Thymus (tissue), 14 donors: ENCODE measurements at places on chromosomes 7 and 10.

GRCh38 chr10:100628061-100628460 is 92.3 kb downstream of the HIF1AN start:
- no peaks in the 10 kb centered on the region for H3K4me1 ChIP-seq
- H3K36me3 ChIP-seq = no peaks in the 10 kb centered on the region
- no peak overlapping the region for H3K27ac ChIP-seq
- DNase-seq = no peak
- H3K27me3 ChIP-seq = peaks cover 19% of the 10 kb centered on the region
- no peak overlapping the region for H3K4me3 ChIP-seq

GRCh38 chr7:151853896-151854719 is 22.8 kb downstream of the PRKAG2 start:
- H3K4me1 ChIP-seq = peaks cover 6% of the 10 kb centered on the region
- no peak for DNase-seq
- H3K27ac ChIP-seq = no peak overlapping the region
- no peak overlapping the region for H3K4me3 ChIP-seq
- H3K36me3 ChIP-seq = no peaks in the 10 kb centered on the region

GRCh38 chr10:110843031-110843430 is 28.7 kb upstream of the PDCD4 start:
- no peaks in the 10 kb centered on the region for H3K36me3 ChIP-seq
- H3K27ac ChIP-seq = no peak overlapping the region
- DNase-seq = no peak

DNA sequence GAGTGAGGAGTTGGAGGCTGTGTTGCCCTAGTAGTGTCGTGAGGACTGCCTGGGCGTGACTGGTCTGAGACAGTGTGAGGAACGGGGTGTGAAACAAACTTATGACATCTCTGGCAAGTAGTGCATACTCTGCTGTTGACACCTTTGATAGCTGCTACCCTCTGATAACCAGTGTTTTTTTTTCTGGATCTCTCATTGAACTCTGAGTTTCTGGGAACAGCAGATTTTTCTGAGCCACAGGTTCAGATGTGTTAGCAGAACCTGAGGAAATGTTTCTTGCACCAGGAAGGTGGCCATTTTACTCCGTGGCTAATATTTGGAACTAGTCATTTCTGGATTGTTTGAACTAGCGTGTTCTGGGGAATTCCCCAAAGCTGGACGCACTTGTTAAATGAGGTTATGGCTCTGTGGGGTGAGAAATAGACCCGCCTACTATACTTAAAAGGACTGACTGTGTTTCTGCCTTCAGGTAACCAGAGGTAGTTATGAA is 52.9 kb downstream of the AUTS2 start:
- no peak overlapping the region for H3K27ac ChIP-seq
- H3K4me3 ChIP-seq = no peak overlapping the region
- H3K36me3 ChIP-seq = no peaks in the 10 kb centered on the region
- no peaks in the 10 kb centered on the region for H3K27me3 ChIP-seq
- DNase-seq = no peak

GRCh38 chr7:8391353-8392062 is 41.9 kb upstream of the NXPH1 start:
- H3K4me1 ChIP-seq = no peaks in the 10 kb centered on the region
- H3K27ac ChIP-seq = no peak overlapping the region
- no peak overlapping the region for H3K4me3 ChIP-seq
- no peaks in the 10 kb centered on the region for H3K27me3 ChIP-seq
- DNase-seq = no peak
- no peaks in the 10 kb centered on the region for H3K36me3 ChIP-seq

DNA sequence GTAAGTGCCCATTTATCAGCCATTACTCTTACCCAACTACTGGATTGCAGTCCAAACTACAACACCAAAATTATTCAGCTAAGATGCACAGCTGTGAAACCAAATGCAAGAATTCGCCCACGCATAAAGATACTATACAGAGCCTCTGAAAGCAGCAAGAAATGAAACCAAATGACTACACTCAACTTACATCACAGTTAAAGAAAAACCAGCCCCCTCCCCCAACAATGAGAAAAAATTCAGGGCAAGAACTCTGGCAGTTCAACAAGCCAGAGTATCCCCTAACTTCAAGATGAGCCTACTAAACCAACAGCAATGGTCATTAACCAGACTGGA is 209.1 kb upstream of the VWC2 start:
- DNase-seq = no peak
- H3K27ac ChIP-seq = no peak overlapping the region
- H3K27me3 ChIP-seq = no peaks in the 10 kb centered on the region
- no peaks in the 10 kb centered on the region for H3K4me1 ChIP-seq

GRCh38 chr7:51366172-51366728 is 49.6 kb upstream of the COBL start:
- no peaks in the 10 kb centered on the region for H3K4me1 ChIP-seq
- no peaks in the 10 kb centered on the region for H3K27me3 ChIP-seq
- H3K36me3 ChIP-seq = no peaks in the 10 kb centered on the region
- H3K27ac ChIP-seq = no peak overlapping the region

DNA sequence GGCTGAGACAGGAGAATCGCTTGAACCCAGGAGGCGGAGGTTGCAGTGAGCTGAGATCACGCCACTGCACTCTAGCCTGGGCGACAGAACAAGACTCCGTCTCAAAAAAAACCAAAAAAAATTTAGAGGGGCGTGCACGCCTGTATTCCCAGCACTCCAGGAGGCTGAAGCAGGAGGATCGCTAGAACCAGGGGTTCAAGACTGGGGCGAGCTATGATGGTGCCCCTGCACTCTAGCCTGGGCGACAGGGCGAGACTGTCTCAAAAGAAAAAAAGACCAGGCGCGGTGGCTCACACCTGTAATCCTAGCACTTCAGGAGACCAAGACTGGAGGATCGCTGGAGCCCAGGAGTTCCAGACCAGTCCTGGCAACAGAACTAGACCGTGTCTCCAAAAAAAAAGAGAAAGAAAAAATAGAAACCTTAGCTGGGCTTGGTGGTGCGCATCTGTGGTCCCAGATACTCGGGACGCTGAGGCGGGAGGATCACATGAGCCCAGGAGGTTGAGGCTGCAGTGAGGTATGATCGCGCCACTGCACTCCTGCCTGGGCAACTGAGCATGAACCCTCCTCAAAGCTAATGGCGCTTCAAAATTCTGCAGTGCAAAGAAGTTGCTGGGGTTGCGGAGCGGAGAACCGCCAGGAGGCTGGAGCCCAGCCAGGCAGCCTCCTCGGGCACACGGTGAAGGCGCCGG is 382 bp upstream of the MBLAC1 start:
- peaks cover 39% of the 10 kb centered on the region for H3K4me1 ChIP-seq
- no peak for DNase-seq
- H3K27ac ChIP-seq = peak overlapping the region; percentile 100

DNA sequence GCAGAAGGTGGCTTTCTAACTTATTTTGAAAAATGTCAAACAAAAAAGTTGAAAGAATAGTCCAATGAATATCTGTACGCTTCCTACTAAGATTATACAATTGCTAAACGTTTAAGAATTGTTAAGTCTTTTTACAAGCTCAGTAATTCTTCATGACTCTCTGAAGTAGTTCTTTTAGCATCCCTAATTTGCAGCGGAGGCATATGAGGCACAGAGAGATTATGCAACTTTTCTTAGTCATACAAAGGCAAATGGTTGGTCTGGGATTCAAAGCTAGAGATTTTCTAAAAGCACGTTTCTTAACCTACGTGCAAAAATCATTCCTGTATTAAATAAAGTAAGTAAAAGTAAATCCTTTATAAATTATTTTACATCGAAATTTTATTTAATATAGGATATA is 254.2 kb downstream of the MAGI2 start:
- H3K27ac ChIP-seq = no peak overlapping the region
- H3K27me3 ChIP-seq = no peaks in the 10 kb centered on the region
- no peak overlapping the region for H3K4me3 ChIP-seq
- H3K36me3 ChIP-seq = no peaks in the 10 kb centered on the region

DNA sequence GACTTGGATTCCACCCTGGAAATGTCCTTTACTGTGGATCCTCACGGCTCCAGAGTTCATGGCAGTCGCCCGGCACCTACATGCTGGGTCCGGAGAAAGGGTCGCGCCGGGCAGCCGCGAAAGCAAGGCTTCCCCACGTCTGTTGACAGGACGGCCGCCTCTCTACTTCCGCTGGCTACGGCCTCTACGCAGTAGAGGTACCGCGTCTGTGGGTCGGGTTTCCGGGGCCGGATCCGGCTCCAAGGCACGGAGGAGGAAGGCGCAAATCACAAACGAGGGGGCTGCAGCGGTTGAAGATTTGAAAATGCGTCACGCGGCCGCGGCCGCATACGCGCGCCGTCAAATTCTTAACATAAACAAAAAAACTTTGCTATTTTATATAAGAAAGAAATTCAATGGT is 649.6 kb downstream of the REEP3 start:
- no peak for DNase-seq
- no peak overlapping the region for H3K4me3 ChIP-seq
- no peaks in the 10 kb centered on the region for H3K36me3 ChIP-seq
- H3K27me3 ChIP-seq = no peaks in the 10 kb centered on the region
- H3K4me1 ChIP-seq = no peaks in the 10 kb centered on the region
- no peak overlapping the region for H3K27ac ChIP-seq

DNA sequence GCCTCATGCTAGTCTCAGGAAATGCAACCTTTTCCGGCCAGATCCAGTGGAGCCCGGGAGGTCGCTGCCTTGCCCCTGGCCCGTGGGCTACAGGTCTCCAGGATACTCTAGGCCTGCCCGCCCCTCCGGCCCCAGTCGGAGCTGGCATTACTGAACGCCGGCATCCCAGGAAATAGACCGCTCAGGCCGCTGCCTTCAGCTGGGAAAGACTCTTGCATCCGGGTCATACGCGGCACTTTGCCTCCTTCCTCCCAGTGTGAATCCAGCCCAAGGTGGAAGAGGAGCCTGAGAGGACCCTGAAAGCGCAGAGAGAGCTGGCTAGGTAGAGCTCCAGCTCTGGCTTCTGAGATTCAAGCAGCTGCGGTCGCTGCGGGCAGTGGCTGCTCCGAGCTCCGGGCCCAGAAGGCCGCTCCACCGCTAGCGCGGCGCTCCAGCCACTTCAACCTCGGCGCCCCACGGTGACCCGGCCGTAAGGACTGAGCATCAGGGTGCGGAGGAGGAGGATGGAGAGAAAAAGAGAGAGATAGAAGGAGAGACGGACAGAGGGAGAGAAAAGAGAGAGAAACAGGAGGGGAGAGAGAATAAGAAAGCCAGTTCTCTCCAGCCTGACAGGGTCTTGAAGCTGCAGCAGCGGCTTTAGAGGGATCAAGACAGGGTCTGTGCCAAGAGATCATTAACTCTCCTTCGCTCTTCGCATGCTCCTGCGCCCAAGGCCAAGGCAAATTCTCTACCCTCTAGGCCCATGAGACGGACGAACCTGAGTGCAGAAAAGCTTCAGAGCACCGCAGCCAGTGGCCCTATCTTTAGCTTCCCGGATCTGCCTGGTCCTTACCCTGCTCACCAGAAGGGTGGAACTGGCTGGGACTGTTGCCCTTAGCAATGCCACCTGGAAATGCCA is 1.8 kb upstream of the HOXA10 start:
- H3K27ac ChIP-seq = no peak overlapping the region
- no peak for DNase-seq
- peaks cover 25% of the 10 kb centered on the region for H3K4me1 ChIP-seq
- H3K4me3 ChIP-seq = no peak overlapping the region

DNA sequence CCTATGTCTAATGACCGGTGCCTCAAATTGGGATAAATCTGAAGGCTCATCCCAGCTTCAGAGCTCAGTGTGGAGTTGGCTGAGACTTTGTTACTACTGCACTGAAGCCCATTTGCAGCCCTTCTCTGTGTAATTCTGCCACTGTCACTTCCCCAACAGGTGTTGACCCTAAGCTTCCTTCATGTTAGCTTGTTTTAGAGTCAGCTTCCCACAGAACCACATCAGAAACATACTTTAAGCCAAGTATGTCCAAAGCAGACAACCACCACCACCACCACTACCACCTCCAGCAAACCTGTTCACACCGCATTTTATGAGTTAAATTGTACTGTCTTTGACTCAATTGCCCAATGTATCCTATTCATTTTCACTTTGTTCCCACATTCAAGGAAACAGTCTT is 25.2 kb upstream of the GNAT3 start:
- DNase-seq = no peak
- no peak overlapping the region for H3K27ac ChIP-seq
- H3K4me1 ChIP-seq = peaks cover 3% of the 10 kb centered on the region
- no peaks in the 10 kb centered on the region for H3K27me3 ChIP-seq

GRCh38 chr7:116098175-116098574 is 67.6 kb upstream of the TFEC start:
- no peak overlapping the region for H3K4me3 ChIP-seq
- H3K27ac ChIP-seq = no peak overlapping the region
- no peak for DNase-seq
- H3K27me3 ChIP-seq = no peaks in the 10 kb centered on the region

DNA sequence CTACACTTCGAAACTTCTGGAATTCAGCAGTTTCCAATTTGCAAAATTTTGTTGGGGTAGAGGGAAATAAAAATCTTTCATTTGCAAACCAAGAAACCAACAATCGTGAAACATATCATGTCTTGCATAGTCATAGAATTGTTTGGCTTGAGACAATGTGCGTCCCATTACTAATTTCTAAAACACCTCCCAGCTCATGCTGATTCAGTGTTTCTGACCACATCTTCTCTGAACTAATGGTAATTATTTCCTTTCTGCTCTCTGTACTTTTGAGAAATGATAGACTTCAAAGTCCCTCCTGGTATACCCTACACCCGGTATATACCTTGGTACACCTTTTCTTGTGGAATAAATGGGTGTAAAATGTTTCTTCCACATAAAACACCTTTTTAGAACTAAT is 41.8 kb upstream of the TSPAN13 start:
- H3K27me3 ChIP-seq = no peaks in the 10 kb centered on the region
- no peak overlapping the region for H3K27ac ChIP-seq
- H3K4me1 ChIP-seq = no peaks in the 10 kb centered on the region
- DNase-seq = no peak
- H3K36me3 ChIP-seq = no peaks in the 10 kb centered on the region

DNA sequence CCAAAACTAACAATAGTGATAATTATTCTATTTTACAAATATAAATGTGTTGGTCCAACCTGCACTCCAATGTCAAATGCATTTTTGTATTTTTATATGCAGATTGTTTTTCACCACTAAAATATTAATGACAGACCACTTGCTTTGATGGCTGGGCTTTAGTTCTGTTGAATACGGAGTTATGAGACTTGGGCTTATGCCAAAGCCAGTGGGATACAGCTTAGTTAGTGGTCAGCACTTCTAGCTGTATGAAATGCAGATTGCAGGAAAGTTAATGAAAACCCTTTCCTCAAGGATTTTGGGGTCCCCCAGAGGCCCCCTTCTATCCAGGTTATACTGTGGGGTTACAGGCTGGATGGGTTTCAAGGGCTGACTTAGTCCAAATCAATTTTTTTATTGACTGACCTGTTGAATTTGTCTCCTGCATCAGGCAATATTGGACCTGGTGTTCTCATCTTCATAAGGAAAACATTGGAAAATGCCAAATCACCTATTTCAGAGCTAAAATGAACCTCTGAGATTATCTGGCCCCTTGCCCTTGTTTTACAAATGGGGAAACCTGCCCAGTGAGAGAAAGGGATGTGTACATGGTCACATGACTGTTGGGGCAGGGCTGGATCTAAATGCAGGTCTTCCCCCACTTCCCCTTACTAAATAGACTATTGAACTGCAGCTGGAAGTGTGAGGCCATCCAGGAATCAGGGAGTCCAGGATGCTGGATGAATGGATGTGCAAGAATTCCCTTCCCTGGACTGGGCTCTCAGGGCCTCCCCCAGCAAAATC is 1085.3 kb downstream of the KCNMA1 start:
- no peaks in the 10 kb centered on the region for H3K27me3 ChIP-seq
- no peak overlapping the region for H3K27ac ChIP-seq
- no peak overlapping the region for H3K4me3 ChIP-seq
- H3K4me1 ChIP-seq = no peaks in the 10 kb centered on the region
- no peak for DNase-seq
- no peaks in the 10 kb centered on the region for H3K36me3 ChIP-seq
